Endodermal cell (in vitro differentiated cells): ENCODE measurements at places on chromosomes 2 and 18.

GRCh38 chr2:100852999-100853908 is 33.3 kb downstream of the NPAS2 start:
- DNase-seq, result peak; percentile 53

GRCh38 chr2:101442042-101442666 is 32.8 kb downstream of the RFX8 start:
- no peak for DNase-seq

GRCh38 chr18:64785686-64786085 is 636.8 kb upstream of the LINC00305 start:
- no peak for DNase-seq

DNA sequence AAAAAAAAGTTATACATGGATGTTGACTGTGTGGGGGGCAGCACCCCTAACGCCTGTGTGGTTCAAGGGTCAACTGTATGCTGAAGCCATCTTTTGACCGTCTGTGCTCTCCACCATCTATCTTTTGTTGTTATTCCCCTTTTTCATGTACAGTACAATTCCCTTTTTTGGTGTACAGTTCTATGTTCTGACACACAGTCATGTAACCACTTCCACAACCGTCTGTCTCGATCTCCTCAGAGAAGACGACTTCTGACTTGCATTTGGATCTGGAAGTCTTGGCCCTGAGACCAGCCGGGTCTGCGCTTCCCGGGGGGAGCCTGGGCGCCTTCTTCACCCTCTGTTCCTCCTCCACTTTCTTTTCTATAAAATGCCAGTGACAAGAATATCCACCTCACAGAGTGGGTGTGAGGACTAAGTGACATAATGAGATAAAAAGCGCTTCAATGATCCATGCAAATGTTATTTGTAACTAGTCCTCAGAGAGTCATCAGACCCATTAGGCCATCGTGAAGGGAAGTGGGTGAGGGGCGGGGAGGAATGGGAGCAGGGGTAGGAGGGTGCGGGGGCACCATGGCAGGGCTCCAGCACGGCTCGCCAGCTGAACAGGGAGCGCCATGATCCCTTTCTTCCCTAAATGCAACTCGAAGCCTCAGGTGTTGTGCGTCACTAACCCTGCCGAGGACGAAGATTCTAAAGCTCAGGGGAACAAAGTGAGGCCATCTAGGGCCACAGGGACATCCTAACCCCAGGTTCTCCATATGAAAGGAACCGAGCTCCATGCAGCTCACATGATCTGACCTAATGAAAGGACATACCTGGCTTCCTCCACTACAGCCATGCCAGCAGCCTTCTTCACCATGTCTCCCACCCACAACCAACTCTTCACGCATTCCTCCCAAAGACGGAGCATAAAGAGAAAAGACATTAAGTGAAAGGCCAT is 16.6 kb downstream of the ADCY3 start:
- DNase-seq, result no peak

GRCh38 chr18:50757358-50757757 is 62.5 kb downstream of the MRO start:
- DNase-seq, result peak; percentile 23

DNA sequence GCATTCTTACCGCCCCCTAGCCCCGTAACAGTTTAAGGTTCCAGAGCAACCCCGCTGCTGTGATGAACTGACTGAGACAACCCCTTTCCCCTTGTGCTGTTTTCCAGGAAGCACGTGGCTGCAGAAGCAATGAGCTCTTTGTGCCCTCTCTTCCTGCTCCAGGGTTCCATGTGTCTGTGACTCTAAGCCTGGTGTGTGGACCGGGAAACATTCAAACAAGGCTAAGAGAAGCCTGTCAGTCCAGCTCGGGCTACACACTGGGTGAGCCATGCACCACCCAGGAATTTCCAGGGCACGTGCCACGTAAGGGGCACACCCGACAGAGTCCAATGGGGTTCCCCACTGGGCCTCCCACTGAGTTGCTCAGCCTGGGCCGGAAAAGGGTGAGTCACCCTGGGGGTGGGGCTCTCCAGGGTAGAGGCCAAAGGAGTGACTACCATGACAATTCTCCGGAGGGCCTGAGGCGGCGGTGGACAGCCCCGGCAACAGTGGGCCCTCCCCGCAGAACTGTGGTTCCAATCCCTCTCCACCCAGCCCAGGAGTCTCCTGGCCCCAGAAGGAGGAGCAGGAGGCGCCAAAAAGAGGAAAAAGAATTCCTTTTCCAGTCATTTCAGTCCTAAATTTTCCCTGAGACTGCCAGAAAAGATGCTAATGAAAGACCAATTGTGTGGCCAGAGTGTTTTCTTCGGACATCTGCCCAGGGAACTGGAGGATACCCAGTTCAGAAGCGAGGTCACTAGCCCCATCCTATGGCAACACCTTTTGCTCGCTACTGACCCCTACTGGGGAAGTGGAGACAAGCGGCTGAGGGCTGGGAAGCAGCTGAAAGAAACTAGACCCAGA is 157.8 kb upstream of the SLC1A4 start:
- peak; percentile 94 for DNase-seq

- no peak for DNase-seq
These were observed 36.8 kb downstream of the POU3F3 start for GRCh38 chr2:104890685-104891069.

DNA sequence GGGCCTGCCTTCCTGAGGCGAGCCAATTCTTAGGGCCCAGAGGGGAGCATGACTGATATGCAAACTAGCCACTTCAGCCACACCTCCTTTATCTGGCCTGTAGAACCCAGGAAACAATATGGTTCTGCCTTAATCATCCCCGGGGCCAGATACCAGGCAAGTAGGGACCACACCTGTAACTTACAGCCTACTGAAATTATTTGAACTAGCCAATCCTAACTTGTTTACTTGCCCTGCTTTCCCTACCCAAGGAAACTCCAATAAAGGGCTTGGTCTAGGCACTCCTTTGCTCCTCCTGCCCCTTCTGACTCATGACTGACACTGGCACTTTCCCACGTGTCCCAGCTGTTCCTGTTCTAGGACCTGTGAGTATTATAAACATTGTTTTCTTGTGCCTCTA is 57.6 kb downstream of the MYOM1 start:
- DNase-seq, result no peak

GRCh38 chr2:160431441-160431840 is 62.2 kb downstream of the RBMS1 start:
- DNase-seq, result no peak

GRCh38 chr2:17899871-17900270 is 21.4 kb downstream of the KCNS3 start:
- DNase-seq, result no peak

- no peak for DNase-seq
These were observed 10.1 kb upstream of the LRPPRC start for GRCh38 chr2:44005846-44006245.

GRCh38 chr2:223880796-223881195 is 43.4 kb upstream of the AP1S3 start:
- no peak for DNase-seq
